ENCODE measurements at places on chromosomes 5 and 9. TPM values are rescaled to one million over a fixed set of nuclear protein-coding genes. Genes with fewer than 3 reads are reported as not detected.

PCDHGB3 gene
- 1.5 TPM for polyA plus RNA-seq

MRPL50 gene
- 22.6 TPM for polyA plus RNA-seq

ABITRAM gene
- polyA plus RNA-seq: 25.3 TPM

FER gene
- polyA plus RNA-seq: 18.8 TPM

IFNA21 gene
- not detected for polyA plus RNA-seq

NUTM2F gene
- polyA plus RNA-seq: not detected

LRRTM2 gene
- polyA plus RNA-seq: 3.0 TPM

ARL10 gene
- 13.5 TPM for polyA plus RNA-seq

MSX2 gene
- 1.2 TPM for polyA plus RNA-seq

DOCK8 gene
- polyA plus RNA-seq: 7.0 TPM

PTPRD gene
- polyA plus RNA-seq: 99.8 TPM

NCBP1 gene
- polyA plus RNA-seq: 56.1 TPM

SPINK6 gene
- not detected for polyA plus RNA-seq

RNF183 gene
- 6.8 TPM for polyA plus RNA-seq

PCDHGA9 gene
- polyA plus RNA-seq: 10.1 TPM

LHX6 gene
- 1.8 TPM for polyA plus RNA-seq

ANGPTL2 gene
- polyA plus RNA-seq: 8.0 TPM

ARL14EPL gene
- not detected for polyA plus RNA-seq

SLC45A2 gene
- 0.29 TPM for polyA plus RNA-seq

DNAJC21 gene
- 49.3 TPM for polyA plus RNA-seq

IL3 gene
- polyA plus RNA-seq: not detected

CYFIP2 gene
- 123 TPM for polyA plus RNA-seq

HBEGF gene
- polyA plus RNA-seq: 11.3 TPM

RANBP3L gene
- polyA plus RNA-seq: 0.29 TPM

ENC1 gene
- 35.7 TPM for polyA plus RNA-seq

DND1 gene
- 0.24 TPM for polyA plus RNA-seq

PCDHGB7 gene
- 16.8 TPM for polyA plus RNA-seq

MZB1 gene
- polyA plus RNA-seq: 0.22 TPM

SSBP2 gene
- 85.6 TPM for polyA plus RNA-seq

ECSCR gene
- polyA plus RNA-seq: 22.8 TPM

HMCN2 gene
- 1.4 TPM for polyA plus RNA-seq

NLN gene
- 34.7 TPM for polyA plus RNA-seq

SHOC1 gene
- polyA plus RNA-seq: 1.1 TPM

SPARC gene
- 8,726 TPM for polyA plus RNA-seq

CA9 gene
- polyA plus RNA-seq: 1.6 TPM

G3BP1 gene
- polyA plus RNA-seq: 117 TPM

ARID3C gene
- not detected for polyA plus RNA-seq

SHISAL2B gene
- polyA plus RNA-seq: not detected

C1QTNF2 gene
- 27.0 TPM for polyA plus RNA-seq

SHC3 gene
- 2.6 TPM for polyA plus RNA-seq

C5orf46 gene
- polyA plus RNA-seq: not detected

FUT7 gene
- polyA plus RNA-seq: not detected

FBP2 gene
- 0.17 TPM for polyA plus RNA-seq

SKIC3 gene
- polyA plus RNA-seq: 99.9 TPM

CTNND2 gene
- polyA plus RNA-seq: 2.5 TPM

NKD2 gene
- 25.3 TPM for polyA plus RNA-seq

INSL6 gene
- polyA plus RNA-seq: 0.29 TPM

COL5A1 gene
- polyA plus RNA-seq: 424 TPM

ARSI gene
- polyA plus RNA-seq: 3.0 TPM

MTAP gene
- polyA plus RNA-seq: 32.5 TPM

GRIN1 gene
- not detected for polyA plus RNA-seq

LCN15 gene
- polyA plus RNA-seq: 0.06 TPM
